ENCODE measurements at places on chromosomes 2 and 18. TPM values are rescaled to one million over a fixed set of nuclear protein-coding genes. Genes with fewer than 3 reads are reported as not detected.
A peak's percentile ranks its signal among the peaks of the same experiment; 100 is the strongest.

NPC1 gene
- 97.7 TPM for total RNA-seq

GRCh38 chr2:84461310-84461709 lies 2.2 kb upstream of the SUCLG1 start:
- H3K36me3 ChIP-seq, result no peaks in the 10 kb centered on the region
- no peak overlapping the region for H3K4me3 ChIP-seq
- DNase-seq, result no peak
- H3K27ac ChIP-seq, result no peak overlapping the region

SPP2 gene
- total RNA-seq, result not detected

SPC25 gene
- 2.1 TPM for total RNA-seq

DNA sequence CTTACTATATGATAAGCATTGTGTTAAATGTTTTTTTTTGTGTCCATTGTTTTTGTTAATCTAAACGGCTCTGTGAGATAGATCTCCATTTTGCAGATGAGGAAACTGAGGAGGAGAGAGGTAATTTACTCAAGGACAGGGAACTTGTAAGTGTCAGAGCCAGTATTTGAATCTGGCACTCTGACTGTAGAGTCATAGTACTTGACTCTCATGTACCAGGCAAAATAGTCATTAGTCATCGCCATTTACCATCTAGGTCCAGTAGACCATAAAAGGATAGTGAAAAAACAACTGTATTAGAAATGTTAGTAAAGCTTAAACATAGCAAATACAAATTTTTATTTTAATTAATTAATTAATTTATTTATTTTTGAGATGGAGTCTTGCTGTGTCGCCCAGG lies 4.8 kb downstream of the PSMD14 start:
- H3K36me3 ChIP-seq, result no peaks in the 10 kb centered on the region
- H3K27me3 ChIP-seq, result no peaks in the 10 kb centered on the region
- peaks cover 1% of the 10 kb centered on the region for H3K4me1 ChIP-seq
- no peak overlapping the region for H3K27ac ChIP-seq
- no peak for DNase-seq

- peaks cover 10% of the 10 kb centered on the region for H3K4me1 ChIP-seq
- H3K36me3 ChIP-seq, result no peaks in the 10 kb centered on the region
- no peaks in the 10 kb centered on the region for H3K27me3 ChIP-seq
- H3K27ac ChIP-seq, result no peak overlapping the region
- DNase-seq, result no peak
- H3K4me3 ChIP-seq, result no peak overlapping the region
Observed at GRCh38 chr2:20229322-20230113, 4.6 kb upstream of the SDC1 start.

TXNL4A gene
- 29.9 TPM for total RNA-seq

- H3K36me3 ChIP-seq, result no peaks in the 10 kb centered on the region
- H3K27me3 ChIP-seq, result no peaks in the 10 kb centered on the region
- no peak overlapping the region for H3K27ac ChIP-seq
- no peak overlapping the region for H3K4me3 ChIP-seq
- DNase-seq, result no peak
Observed at GRCh38 chr2:138601458-138602165, 100.0 kb downstream of the SPOPL start.

GRCh38 chr18:26510337-26510736 lies 38.0 kb downstream of the KCTD1 start:
- no peaks in the 10 kb centered on the region for H3K27me3 ChIP-seq
- no peak overlapping the region for H3K27ac ChIP-seq
- H3K4me3 ChIP-seq, result no peak overlapping the region
- no peaks in the 10 kb centered on the region for H3K4me1 ChIP-seq
- no peaks in the 10 kb centered on the region for H3K36me3 ChIP-seq

GRCh38 chr18:10523544-10523943 lies 2.3 kb upstream of the NAPG start:
- no peak for DNase-seq
- H3K27ac ChIP-seq, result no peak overlapping the region
- H3K4me1 ChIP-seq, result peaks cover 13% of the 10 kb centered on the region
- H3K36me3 ChIP-seq, result no peaks in the 10 kb centered on the region
- H3K27me3 ChIP-seq, result no peaks in the 10 kb centered on the region

GRCh38 chr18:55405475-55405874 lies 182.5 kb downstream of the TCF4 start:
- no peak overlapping the region for H3K27ac ChIP-seq
- no peaks in the 10 kb centered on the region for H3K36me3 ChIP-seq
- H3K4me3 ChIP-seq, result no peak overlapping the region
- H3K27me3 ChIP-seq, result no peaks in the 10 kb centered on the region
- peaks cover 4% of the 10 kb centered on the region for H3K4me1 ChIP-seq

DNA sequence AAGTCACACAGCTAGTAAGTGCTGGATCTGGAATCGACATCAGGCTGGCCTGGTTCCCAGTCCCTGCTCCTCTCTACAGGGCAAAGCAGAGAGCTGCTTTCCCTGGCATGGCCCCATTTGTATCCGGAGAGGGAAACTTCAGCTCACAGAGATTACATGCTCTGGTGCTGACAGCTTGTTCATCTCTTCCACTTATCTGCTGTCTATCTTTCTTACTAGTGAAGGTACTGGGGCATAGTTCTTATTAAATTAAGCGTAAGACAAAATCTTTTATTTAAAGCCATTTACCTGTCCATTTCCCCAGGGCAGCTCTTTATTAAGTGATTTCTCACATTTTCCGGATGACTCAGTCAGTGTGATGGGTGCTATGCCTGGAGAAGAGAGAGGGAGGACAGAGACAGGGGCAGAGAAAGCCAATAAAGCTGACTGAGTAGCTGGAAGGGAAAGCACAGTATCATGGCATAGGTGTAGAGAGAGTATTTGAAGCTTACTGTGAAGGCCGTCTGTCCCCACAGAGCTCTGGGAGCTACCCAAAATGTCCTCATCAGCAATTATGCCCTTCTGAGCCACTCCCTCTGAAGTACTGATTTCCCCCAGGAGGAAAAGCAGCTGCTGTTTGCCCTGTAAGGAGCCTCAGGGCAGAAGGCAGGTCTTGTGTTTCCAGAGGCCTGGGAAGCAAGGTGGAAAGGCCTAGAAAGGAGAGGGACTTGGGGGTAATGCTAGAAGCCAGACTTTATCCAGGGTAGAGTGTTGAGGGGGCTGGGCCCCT lies 44.1 kb upstream of the EPAS1 start:
- peak overlapping the region; percentile 24 for H3K27ac ChIP-seq
- no peaks in the 10 kb centered on the region for H3K27me3 ChIP-seq
- DNase-seq, result peak; percentile 68
- no peaks in the 10 kb centered on the region for H3K36me3 ChIP-seq

- H3K27me3 ChIP-seq, result no peaks in the 10 kb centered on the region
- H3K4me1 ChIP-seq, result no peaks in the 10 kb centered on the region
- no peaks in the 10 kb centered on the region for H3K36me3 ChIP-seq
- H3K27ac ChIP-seq, result no peak overlapping the region
- no peak for DNase-seq
Observed at GRCh38 chr2:150027164-150027563, 439.6 kb upstream of the MMADHC start.

- peaks cover 4% of the 10 kb centered on the region for H3K36me3 ChIP-seq
- H3K27me3 ChIP-seq, result peaks cover 23% of the 10 kb centered on the region
- peak overlapping the region; percentile 79 for H3K27ac ChIP-seq
- H3K4me1 ChIP-seq, result peaks cover 5% of the 10 kb centered on the region
- no peak for DNase-seq
- H3K4me3 ChIP-seq, result peak overlapping the region; percentile 62
Observed at GRCh38 chr2:238239543-238239862, 335 bp downstream of the HES6 start.

CCDC74B gene
- total RNA-seq, result 11.7 TPM

IKZF2 gene
- 13.0 TPM for total RNA-seq

FKBP1B gene
- total RNA-seq, result 10.5 TPM

- no peak overlapping the region for H3K4me3 ChIP-seq
- H3K4me1 ChIP-seq, result peaks cover 5% of the 10 kb centered on the region
- no peaks in the 10 kb centered on the region for H3K36me3 ChIP-seq
- DNase-seq, result no peak
Observed at GRCh38 chr2:37711308-37711731, 39.9 kb upstream of the CDC42EP3 start.

LIMS2 gene
- total RNA-seq, result 22.2 TPM

CIB4 gene
- total RNA-seq, result not detected

- no peak overlapping the region for H3K4me3 ChIP-seq
- H3K27ac ChIP-seq, result no peak overlapping the region
- no peaks in the 10 kb centered on the region for H3K36me3 ChIP-seq
- peak; percentile 62 for DNase-seq
- H3K4me1 ChIP-seq, result peaks cover 3% of the 10 kb centered on the region
- peaks cover 4% of the 10 kb centered on the region for H3K27me3 ChIP-seq
Observed at GRCh38 chr2:161946489-161947107, 127.4 kb downstream of the DPP4 start.

C2orf80 gene
- 0.25 TPM for total RNA-seq

DNA sequence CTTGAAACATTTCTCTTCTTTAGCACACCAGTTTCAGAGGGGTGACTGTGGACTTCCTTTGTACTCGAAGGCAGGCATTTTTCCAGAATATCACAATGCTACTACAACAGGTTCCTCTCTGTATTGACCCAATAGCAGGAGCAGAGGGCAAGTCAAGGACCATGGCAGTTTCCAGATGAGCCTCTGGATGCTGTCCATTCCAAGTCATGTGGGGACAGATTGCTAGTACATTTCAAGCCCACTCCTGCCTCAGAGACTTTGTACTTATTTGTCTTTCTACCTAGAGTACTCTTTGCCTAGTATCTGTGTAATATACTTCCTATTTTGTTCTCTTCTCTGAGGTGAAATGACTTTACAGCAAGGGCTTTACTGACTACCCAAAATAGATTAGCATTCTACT lies 373.9 kb downstream of the PIK3C3 start:
- no peak overlapping the region for H3K27ac ChIP-seq
- no peaks in the 10 kb centered on the region for H3K36me3 ChIP-seq
- no peak for DNase-seq
- H3K27me3 ChIP-seq, result no peaks in the 10 kb centered on the region
- H3K4me1 ChIP-seq, result no peaks in the 10 kb centered on the region

KCNE4 gene
- 5.3 TPM for total RNA-seq

ATOH8 gene
- 38.6 TPM for total RNA-seq

IL36A gene
- total RNA-seq, result not detected

MC4R gene
- total RNA-seq, result 0.37 TPM

GRCh38 chr2:225464346-225465025 lies 65.0 kb downstream of the NYAP2 start:
- no peak for DNase-seq
- H3K27ac ChIP-seq, result no peak overlapping the region
- no peaks in the 10 kb centered on the region for H3K4me1 ChIP-seq
- H3K4me3 ChIP-seq, result no peak overlapping the region

CBLN2 gene
- total RNA-seq, result not detected

DNA sequence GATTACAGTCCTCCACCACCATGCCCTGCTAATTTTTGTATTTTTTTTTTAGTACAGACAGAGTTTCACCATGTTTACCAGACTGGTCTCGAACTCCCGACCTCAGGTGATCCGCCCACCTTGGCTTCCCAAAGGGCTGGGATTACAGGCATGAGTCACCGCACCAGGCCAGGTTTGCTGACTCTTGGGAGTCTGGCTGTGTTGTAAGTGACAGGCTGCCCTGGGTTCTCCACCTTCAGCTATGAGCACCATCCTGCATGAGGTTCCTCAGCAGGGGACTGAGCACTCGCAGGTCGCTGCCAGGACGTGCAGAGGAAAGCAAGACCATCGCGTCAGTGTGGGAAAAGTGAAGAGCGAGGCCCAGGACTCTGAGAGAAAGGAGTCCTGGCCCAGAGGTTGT lies 112.6 kb upstream of the NDUFV2 start:
- no peaks in the 10 kb centered on the region for H3K27me3 ChIP-seq
- H3K4me1 ChIP-seq, result no peaks in the 10 kb centered on the region

DNA sequence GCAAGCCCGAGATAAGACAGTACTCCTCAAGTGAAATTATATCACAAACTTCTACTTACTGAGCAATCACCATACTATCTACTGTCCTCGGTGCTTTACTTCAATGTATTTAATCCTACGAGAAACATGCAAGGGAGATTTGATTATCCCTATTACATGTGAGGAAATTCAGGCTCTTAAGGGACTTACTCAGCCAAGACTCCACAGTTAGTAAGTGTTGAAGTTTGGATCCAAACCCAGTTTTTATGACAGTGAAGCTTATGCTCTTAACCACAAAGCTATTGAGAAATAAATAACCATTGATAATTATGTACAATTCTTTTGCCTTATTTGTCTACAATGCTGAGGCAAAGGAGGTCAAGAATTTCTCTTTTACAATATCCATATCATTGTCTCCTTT lies 672.9 kb upstream of the ACVR2A start:
- no peaks in the 10 kb centered on the region for H3K27me3 ChIP-seq
- H3K4me3 ChIP-seq, result no peak overlapping the region
- no peaks in the 10 kb centered on the region for H3K4me1 ChIP-seq
- H3K27ac ChIP-seq, result no peak overlapping the region
- H3K36me3 ChIP-seq, result no peaks in the 10 kb centered on the region

SP110 gene
- total RNA-seq, result 25.0 TPM

DNA sequence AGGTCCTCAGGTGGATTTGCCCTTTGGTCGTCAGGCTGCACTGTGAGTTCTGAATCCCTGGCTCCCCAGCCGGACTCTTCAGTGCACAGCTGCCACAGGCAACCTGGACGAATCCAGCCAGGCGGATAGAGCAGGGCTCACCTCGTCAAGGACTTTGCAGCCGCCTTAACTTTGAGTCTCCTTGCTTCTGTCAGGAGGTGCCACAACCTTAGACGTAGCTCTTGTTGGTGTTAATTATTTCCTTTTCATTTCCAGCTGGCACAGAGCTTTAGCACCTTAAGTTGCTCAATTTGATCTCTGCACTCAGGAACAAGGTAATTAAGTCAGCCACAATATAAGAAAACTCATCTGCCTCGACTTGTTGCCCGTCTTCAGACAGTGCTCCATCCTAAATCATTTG lies 17.7 kb downstream of the SMIM21 start:
- DNase-seq, result no peak
- no peak overlapping the region for H3K27ac ChIP-seq
- no peaks in the 10 kb centered on the region for H3K4me1 ChIP-seq
- no peaks in the 10 kb centered on the region for H3K27me3 ChIP-seq

LOXHD1 gene
- total RNA-seq, result 1.9 TPM

- no peaks in the 10 kb centered on the region for H3K27me3 ChIP-seq
- no peak overlapping the region for H3K4me3 ChIP-seq
- H3K4me1 ChIP-seq, result no peaks in the 10 kb centered on the region
Observed at GRCh38 chr18:67425672-67426071, 90.8 kb downstream of the DSEL start.

GRCh38 chr18:78704971-78705461 lies 274.6 kb upstream of the SALL3 start:
- no peaks in the 10 kb centered on the region for H3K36me3 ChIP-seq
- H3K4me1 ChIP-seq, result no peaks in the 10 kb centered on the region
- H3K27ac ChIP-seq, result no peak overlapping the region
- DNase-seq, result no peak
- H3K4me3 ChIP-seq, result no peak overlapping the region

DNA sequence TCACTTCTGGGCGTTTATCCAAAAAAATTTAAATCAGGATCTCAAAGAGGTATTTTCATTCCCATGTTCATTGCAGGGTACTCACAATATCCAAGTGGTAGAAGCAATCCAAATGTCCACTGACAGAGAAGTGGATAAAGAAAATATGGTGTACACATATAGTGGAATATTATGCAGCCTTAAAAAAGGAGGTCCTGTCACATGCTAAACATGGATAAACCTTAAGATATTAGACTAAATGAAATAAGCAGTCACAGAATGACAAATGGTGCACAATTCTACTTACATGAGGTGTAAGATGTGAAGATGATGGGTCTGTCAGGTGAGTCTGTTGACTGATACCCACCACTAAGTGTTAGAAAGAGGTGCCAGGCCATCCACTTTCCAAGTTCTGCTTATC lies 140.6 kb downstream of the THNSL2 start:
- no peaks in the 10 kb centered on the region for H3K36me3 ChIP-seq
- H3K4me3 ChIP-seq, result no peak overlapping the region
- no peaks in the 10 kb centered on the region for H3K27me3 ChIP-seq

ARHGAP25 gene
- 26.1 TPM for total RNA-seq

All from lung (tissue), 17 donors.